CD8-positive, alpha-beta T cell (primary cell): ENCODE measurements at places on chromosomes 5 and 9. TPM values are rescaled to one million over a fixed set of nuclear protein-coding genes. Genes with fewer than 3 reads are reported as not detected.

C9orf50 gene
- total RNA-seq, result 0.19 TPM

PRSS3 gene
- not detected for total RNA-seq

TRPM3 gene
- total RNA-seq, result not detected

LIFR gene
- not detected for total RNA-seq

CD72 gene
- total RNA-seq, result 5.7 TPM

SYNPO gene
- 0.14 TPM for total RNA-seq

HEMGN gene
- 0.14 TPM for total RNA-seq

FOXI1 gene
- not detected for total RNA-seq

RNF224 gene
- total RNA-seq, result not detected

SOX30 gene
- not detected for total RNA-seq

- no peak for DNase-seq
Observed at GRCh38 chr9:7369384-7369821, 430.2 kb downstream of the DMAC1 start.

DNA sequence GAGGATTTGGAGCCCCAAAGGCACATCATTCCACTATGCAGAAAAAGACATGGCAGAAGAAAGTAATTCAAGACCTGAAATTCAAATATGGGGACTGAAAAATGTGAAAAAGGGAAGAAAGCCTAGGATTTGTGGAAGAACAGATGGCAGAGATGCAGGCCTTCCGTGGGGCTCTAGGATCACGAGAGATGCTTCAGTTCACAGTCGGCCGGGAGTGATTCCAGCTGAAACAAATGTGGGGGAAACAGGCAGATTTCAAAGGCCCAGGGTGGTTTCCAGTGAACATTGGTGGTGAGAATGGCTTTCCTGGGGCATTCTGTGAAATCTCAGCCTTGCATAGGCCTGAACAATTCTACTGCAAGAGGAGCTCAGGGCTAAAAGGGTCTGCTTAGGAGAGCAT lies 34.6 kb upstream of the ZFR start:
- no peak for DNase-seq

GRCh38 chr9:114472765-114473446 lies 32.4 kb downstream of the WHRN start:
- DNase-seq, result no peak

- no peak for DNase-seq
Observed at GRCh38 chr5:111229221-111229835, 5.1 kb downstream of the CAMK4 start.

DNA sequence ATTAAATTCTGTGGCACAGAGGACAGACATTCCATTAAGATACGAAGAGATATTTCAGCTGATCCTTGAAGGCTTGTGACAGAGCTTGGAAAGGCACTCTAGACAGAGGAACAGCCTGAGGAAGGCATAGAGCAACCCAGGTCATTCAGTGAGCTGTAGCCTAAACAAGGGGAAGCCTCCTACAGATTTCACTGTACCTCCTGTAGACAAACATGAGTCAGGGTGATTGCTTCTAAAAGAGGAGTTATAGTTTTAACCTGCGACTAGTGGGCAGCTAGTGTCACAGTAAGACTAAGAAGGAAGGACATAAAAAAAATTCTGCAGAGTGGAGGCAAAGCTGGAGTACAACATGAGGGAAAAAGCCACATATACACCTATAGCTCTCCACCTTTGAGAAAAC lies 43.5 kb upstream of the ANKDD1B start:
- no peak for DNase-seq

GRCh38 chr9:2727374-2727773 lies 10.1 kb downstream of the KCNV2 start:
- DNase-seq, result no peak

DNA sequence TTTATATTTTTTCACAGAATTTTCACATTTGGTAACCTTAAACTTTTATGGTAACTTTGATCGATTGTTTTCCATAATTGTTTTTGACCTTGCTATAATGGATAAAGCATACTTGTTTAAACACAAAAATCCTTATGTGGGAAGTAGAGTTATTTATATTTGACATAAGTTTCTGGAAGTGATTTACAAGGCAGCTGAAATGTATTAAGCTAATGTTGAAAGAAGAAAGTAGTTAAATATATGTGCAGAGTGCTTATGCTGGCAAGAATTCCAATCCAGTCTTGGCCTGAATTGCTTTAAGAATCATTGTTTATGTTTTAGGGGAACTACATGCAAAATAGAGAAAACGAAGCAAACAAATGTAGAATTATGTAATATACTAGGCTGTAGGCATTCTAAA lies 763.6 kb downstream of the TAF11L14 start:
- no peak for DNase-seq

DNA sequence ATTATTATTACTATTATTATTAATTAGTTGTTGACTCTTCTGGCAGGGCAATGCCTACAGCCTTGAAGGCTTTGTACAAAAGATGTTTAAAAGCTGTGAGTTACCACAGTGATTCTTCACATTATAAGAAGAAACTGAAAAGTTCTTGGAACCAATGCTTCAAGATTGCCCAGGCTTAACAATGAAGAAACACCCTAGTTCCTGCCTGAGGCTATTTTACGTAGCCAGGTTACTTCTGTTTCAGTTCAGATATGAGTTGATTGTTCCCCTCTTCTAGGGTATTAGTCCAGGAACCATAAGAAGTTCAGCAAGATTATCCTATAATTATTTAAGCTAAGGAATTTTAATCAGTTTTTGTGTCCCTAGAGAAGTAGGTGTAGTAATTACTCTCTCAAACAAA lies 154.6 kb upstream of the CDH12 start:
- DNase-seq, result no peak

DNA sequence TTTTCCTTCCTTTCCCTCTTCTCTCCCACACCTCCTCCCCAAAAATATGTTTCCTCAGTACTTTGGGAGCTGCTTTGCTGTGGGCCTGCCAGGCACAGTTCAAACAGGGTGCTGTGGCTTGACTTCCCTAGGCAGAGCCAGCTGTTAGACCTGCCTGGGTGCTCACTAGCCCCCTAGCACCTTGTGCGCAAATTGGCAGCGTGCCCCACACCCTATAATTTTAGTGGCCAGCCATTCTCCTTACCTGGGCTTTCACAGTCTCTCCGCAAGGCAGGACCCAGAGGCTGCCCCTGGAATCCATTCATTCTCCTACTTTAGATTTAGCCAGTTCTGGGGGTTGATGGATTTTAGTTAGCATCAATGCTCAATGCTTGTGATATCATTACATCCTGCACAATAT lies 72.3 kb downstream of the ANGPTL2 start:
- DNase-seq, result no peak
